ENCODE measurements at places on chromosomes 11 and 22.
A peak's percentile ranks its signal among the peaks of the same experiment; 100 is the strongest.

- no peak for DNase-seq
Measured at GRCh38 chr11:11436715-11437313, 83.8 kb upstream of the CSNK2A3 start.

GRCh38 chr11:68663482-68664010 lies 20.8 kb upstream of the GAL start:
- DNase-seq: no peak

DNA sequence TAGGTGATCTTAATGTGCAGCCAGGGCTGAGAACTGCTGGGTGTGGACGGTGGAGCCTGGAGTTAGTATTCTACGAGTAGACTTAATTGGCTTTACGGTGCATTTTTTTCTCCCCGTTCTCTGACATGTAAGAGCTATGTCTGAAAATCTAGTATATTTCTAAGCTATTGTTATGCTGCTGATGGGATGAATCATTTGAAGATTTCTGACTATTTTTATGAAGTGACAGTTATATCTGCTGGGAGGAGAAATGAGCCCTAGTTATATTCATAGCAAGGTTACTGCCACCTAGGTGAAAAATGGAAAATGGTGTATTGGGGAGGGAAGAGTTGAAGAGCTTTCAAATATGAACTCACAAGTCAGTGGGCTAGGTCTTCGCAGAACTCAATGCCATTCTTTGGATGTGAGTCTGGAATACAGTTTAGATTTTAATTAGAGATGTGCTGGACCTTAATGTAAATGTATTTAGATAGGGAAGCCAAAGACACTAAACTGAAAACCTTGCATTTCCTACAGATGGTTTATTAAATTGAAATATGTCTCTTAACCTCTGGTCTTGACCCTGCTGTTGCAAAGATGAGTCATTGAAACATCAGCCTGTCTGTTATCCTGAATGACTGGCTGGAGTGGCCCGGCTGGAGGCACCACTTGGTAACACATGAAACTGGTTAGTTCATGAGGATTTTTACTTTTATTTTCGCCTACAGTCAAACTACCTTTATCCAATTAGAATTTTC lies 293.7 kb downstream of the DDX10 start:
- DNase-seq: no peak

GRCh38 chr11:77611921-77612320 lies 22.2 kb downstream of the AQP11 start:
- no peak for DNase-seq

DNA sequence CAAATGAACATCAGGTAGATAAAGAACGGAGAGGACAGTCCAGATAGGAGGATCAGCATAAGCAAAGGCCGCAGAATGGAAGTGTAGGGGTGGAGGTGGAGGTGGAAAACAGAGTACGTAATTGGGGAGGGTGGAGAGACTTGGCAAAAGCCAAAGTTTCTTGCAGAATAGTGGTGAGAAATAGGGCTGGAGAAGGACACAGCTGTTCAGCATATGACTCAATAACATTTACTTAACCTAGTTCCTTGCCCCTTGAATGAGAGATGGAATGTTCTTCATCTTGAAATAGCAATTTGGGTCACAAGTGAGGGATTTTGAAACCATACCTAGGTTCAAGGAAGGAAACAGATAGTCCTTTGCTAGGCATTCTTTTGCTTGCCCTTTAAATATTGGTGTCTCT lies 235.9 kb upstream of the ARHGAP20 start:
- DNase-seq: no peak

- peak; percentile 43 for DNase-seq
Measured at GRCh38 chr11:13335319-13335718, 57.7 kb downstream of the BMAL1 start.

GRCh38 chr11:114243461-114244372 lies 52.5 kb upstream of the NNMT start:
- DNase-seq: no peak

DNA sequence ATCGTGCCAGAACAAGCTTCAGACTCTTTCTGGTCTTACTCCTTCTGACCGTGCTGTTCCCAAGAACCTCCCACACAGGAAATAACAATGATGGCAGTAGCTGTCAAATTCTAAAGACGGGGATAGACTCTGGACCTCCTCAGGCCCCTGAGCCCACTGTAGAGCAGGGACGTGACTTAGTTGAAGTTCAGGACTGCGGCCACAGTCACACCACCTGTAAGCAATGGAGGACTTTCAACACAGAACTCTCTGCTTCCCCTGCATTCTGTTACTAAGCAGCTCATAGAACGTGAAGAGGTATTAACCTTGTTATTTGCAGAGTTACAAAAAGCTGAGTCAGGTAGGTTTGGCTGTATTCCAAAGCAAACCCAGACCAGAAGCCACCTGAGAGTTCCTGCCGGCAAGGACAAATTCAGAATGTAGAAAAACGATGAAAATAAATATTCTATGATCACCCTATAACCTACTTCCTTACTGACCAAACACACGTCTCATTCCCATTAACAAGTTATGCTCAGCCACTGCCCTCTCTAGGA lies 12.7 kb downstream of the TMEM45B start:
- no peak for DNase-seq

DNA sequence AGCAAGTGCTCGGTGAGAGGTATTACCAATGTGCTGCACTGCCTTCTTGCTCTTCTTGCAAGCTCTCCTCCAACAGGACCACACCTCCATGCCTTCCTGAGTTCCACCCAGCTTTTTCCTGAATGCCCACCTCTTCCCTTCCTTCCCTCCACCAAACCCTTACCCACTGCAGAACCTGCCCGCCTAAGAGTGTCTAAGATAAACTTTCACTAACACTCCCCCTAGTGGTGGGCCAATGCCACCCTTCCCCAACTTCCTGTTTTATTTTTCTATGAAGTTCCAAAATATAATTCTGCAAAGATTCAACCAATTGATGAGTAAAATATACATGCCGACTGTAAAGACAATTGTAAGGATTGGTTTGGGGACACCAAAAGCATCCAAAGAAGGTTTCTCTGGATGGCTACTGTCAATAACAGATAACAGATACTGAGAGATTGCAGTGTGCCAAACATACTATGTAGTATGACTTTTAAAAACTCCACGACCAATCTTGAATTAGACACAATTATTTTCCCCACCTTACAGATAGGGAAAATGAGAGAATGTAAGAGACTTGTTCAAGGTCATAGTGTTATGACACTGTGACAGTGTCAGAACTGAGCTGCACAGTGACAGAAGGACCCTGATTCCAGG lies 38.6 kb upstream of the BMAL1 start:
- DNase-seq: peak; percentile 33

- DNase-seq: no peak
Measured at GRCh38 chr11:46414879-46415278, 23.3 kb upstream of the CHRM4 start.

DNA sequence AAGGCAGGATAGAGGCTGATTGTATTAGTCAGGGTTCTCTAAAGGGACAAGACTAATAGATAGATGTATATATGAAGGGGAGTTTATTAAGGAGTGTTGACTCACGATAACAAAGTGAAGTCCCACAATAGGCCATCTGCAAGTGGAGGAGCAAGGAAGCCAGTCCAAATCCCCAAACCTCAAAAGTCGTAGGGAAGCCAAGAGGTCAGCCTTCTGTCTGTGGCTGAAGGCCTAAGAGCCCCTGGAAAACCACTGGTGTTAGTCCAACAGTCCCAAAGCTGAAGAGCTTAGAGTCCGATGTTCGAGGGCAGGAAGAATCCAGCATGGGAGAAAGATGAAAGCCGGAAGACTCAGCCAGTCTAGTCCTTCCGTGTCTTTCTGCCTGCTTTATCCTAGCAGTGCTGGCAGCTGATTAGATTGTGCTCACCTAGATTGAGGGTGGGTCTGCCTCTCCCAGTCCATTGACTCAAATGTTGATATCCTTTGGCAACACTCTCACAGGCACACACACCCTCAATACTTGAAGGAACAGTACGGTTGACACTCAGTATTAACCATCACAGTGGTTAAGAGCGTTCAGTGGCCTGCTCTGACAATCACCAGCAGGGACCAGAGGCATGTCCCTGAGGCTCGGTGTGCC lies 135.6 kb downstream of the CSNK2A3 start:
- DNase-seq: no peak

DNA sequence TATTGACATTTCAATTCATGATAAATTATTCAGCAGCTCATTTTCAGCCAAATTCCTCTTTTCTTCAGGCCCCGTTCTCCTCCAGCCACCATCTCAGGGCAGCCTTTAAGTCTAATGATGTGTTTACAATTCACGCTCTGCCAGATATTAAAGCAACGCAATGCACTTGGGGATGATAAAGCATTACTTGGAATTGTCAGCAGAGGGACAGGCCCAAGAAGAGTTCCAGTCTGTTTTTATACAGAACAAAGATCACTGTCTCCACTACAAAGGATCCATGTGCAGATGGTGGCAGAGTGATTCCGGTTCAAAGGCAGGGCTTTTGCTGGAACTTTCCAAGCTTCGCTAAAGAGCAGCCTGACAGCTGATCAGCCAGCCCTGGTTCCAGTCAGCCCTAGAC lies 13.6 kb upstream of the GALNT18 start:
- DNase-seq: no peak

DNA sequence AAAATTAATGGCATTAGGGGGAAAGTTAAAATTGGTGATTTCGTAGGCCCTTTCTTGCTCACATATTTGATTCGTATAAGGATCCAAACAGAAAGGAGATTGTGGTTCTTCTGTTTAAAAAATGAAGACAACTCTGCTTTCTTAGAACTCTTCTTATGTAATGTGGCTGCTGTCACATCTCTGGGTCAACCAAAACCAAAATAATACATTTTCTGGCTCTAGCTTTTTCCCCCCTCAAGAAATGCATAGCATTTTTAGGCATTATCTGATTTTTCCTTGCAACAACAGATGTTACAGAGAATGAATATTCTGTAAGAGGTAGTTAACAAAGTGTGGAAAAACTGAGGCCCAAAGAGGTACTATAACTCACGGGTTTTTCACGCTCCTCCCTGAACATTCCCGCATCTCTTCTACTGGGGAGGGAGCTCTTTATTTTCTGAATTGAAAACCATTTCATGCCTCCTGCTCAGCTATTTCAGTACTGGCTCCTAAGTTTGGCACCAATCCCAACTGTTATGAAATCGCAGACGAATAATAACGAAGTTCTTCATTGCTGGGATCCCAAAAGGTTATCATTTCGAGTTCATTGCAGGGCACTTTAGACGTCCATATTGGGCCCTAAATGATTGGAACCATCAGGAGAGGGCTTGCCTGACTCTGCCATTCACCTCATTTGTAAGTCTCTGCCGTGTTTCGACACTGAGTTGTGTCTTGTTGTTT lies 17.1 kb downstream of the GRAP2 start:
- no peak for DNase-seq

DNA sequence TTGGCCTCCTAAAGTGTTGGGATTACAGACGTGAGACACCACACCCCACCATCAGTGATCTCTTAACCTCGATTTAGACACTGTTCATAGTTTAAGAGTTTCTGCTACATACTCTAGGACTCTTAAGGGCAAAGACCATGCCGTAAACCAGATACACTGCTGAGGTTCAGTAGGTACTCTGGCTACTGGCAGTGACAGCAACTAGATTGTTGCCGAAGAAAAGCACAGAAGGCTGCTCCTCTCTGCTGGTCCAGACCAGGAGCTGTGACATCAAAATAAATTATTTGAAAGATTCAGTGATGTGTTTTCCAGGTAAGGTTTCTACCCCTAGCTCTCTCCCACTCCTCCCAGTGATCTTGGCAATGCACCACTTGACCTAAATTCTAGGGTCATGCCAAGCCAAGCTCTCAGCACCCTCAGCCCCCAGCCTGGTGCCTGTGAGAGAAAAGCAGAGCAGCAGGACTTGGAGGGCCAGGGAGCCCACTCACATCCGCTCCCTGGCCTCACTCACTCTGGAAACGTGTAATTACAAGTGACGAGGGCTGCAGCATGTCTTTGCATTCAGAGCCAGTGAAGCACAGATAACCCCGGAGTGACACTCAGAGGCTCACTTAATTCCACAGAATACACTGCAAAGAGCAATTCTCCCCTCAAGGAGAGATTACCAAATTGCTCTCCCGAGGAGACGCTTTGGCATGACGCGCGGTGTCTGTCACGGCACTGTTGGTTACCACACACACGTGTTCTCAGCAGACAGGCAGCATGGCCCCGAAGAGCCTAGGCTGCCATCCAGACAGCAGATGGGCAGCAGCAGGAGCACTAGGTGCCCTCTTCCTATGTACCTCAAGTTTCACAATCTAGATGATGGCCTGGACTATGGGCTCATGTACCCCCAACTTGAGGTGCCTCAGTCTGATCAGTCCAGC lies 96.9 kb upstream of the PITPNB start:
- DNase-seq: no peak

DNA sequence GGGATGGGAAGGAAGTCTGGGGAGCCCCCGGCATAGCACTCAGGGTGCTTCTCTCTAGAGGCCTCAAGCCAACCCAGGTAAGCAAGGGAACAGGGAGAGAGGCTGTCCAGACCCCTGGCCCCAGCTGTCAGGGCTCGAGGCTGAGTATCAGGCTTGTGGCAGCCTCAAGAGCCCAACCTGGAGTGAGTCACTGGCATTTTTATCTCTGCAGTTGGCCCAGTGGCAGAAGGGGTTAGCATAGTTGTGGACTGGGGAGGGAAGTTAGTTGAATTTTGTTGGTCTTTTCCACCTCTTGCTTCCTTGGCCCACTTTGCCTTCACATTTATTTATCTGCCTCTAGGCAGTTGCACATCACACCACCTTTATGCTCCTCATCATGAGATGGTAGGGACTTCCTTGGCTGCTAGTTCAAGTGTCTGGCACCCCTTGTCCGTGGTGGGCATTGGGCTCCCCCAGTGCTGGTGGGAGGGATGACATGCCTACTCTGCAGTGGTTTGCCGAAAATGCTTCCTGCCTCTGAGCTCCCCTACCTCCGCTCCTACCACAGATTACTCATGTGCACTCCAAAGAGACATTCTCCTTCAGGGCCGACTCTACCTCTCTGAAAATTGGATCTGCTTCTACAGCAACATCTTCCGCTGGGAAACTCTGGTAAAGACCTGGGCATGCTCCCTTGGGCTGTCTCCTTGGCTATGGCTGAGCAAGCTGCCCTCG lies 60.1 kb downstream of the SCN3B start:
- DNase-seq: no peak

DNA sequence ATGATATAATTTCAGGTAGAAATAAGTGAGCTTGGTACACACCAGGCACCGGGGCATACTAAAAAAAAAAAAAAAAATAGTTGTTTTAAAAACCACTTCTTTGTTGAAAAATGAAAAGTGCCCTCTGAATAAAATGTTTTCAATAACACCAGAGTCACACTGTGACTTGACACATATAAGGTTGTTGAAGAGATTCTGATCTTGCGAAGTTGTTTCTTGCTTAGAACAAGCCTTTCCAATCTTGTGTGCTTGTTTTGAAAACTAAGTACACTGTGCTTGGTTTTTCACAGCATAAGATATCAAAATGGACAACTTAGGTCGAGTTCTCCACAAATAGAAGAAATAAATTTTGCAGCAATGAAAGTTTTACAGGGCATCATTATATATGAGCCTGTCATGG lies 17.0 kb downstream of the PDGFD start:
- no peak for DNase-seq

- DNase-seq: no peak
Measured at GRCh38 chr11:106306942-106307341, 229.5 kb downstream of the AASDHPPT start.

GRCh38 chr11:108617055-108617454 lies 23.5 kb upstream of the EXPH5 start:
- DNase-seq: no peak

GRCh38 chr22:31044262-31044861 lies 36.8 kb upstream of the SMTN start:
- no peak for DNase-seq

- DNase-seq: no peak
Measured at GRCh38 chr11:121965330-121965729, 150.7 kb downstream of the BLID start.

Measured in T-helper 1 cell (primary cell).